Naive B cell (primary cell): ENCODE measurements at places on chromosomes 11 and 22. TPM values are rescaled to one million over a fixed set of nuclear protein-coding genes. Genes with fewer than 3 reads are reported as not detected.

Gene C1QTNF4
- polyA plus RNA-seq = not detected

Gene DRICH1
- polyA plus RNA-seq = not detected

Gene RTN4R
- not detected for polyA plus RNA-seq

Gene LRFN4
- 1.3 TPM for polyA plus RNA-seq

DNA sequence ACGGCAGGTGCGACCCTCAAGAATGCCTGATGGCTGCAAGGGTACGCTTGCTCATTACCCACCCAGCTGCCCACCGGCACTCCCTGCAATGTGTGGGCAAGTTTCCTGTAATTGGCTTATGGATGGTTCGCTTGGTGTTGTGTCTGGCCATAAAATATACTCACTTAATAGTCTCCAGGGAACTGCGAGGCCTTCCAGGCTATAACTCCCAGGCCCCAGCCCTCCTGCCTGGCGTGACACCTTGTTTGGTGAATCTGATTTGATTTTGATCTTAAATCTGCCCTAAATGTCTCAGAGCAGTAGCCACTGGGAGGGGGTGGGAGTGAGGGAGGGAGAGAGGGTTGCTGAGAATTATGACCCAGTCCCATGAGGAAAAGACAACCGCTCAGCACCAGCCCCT lies 572.2 kb downstream of the BUD13 start:
- no peaks in the 10 kb centered on the region for H3K4me1 ChIP-seq
- H3K27me3 ChIP-seq = peaks cover 17% of the 10 kb centered on the region
- DNase-seq = no peak
- H3K36me3 ChIP-seq = no peaks in the 10 kb centered on the region
- no peak overlapping the region for H3K4me3 ChIP-seq

DNA sequence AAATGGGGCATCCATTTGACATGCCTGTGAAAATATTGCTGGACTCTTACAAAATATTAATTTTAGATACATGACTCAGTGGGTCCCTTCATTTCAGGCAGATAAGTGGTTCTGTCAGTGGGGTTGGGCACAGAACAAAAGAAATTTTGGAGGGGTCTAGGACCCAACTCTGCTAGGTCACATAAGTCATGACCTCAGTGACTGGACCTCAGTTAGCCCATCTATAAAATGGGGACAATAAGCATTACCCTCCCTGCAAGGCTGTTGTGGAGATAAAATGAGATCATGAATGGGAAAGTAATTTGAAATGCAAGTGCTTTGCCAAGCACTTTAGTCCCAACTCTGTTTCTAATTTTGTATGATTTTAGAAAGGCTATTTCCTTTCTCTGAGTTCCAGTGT lies 23.8 kb downstream of the ADORA2A start:
- no peak for DNase-seq
- peaks cover 23% of the 10 kb centered on the region for H3K4me1 ChIP-seq
- H3K27ac ChIP-seq = no peak overlapping the region
- no peaks in the 10 kb centered on the region for H3K36me3 ChIP-seq

DNA sequence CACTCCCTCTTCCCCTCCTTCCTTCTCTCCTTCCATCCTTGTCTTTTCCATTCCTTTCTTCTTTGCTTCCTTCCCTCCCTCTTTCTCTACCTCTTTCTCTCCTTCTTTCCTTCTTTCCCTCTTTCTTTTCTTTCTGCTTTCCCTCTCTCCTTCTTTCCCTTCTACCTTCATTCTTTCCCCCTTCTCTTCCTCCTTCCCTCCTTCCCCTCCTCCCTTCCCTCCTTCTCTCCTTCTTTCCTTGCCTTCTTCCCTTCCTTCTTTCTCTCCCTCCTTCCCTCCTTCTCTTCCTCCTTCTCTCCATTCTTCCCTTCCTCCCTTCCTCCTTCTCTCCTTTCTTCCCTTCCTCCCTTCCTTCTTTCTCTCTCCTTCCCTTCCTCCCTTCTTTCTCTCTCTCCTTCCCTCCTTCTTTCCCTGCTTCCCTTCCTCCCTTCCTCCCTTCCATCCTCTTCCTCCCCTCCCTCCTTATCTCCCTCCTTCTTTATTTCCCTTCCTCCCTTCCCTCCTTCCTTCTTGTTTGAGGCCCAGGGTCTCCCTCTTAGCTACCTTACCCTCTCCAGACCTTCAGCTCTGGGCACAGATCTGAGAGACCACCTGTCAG lies 77.0 kb downstream of the BUD13 start:
- peaks cover 19% of the 10 kb centered on the region for H3K27me3 ChIP-seq
- no peaks in the 10 kb centered on the region for H3K36me3 ChIP-seq
- no peak overlapping the region for H3K27ac ChIP-seq

DNA sequence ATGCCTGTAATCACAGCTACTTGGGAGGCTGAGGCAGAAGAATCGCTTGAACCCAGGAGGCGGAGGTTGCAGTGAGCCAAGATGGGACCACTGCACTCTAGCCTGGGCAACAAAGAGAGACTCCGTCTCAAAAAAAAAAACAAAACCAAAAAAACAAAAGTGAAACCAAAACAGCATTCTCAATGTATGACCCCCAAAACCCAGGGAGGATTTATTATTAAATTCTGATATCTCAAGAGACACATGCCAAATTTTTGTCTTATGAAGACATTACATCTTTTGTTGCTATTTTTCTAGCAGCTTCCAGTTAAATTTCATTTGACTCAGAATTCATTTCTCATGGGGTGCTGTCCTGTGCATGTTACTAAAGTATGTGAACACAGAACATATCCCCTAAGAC lies 3.0 kb upstream of the YPEL4 start:
- no peak for DNase-seq
- no peak overlapping the region for H3K27ac ChIP-seq
- H3K27me3 ChIP-seq = peaks cover 39% of the 10 kb centered on the region

GRCh38 chr11:86192519-86193257 lies 51.9 kb upstream of the EED start:
- DNase-seq = no peak
- no peaks in the 10 kb centered on the region for H3K27me3 ChIP-seq
- H3K27ac ChIP-seq = peak overlapping the region; percentile 73
- peaks cover 18% of the 10 kb centered on the region for H3K4me1 ChIP-seq
- no peaks in the 10 kb centered on the region for H3K36me3 ChIP-seq

DNA sequence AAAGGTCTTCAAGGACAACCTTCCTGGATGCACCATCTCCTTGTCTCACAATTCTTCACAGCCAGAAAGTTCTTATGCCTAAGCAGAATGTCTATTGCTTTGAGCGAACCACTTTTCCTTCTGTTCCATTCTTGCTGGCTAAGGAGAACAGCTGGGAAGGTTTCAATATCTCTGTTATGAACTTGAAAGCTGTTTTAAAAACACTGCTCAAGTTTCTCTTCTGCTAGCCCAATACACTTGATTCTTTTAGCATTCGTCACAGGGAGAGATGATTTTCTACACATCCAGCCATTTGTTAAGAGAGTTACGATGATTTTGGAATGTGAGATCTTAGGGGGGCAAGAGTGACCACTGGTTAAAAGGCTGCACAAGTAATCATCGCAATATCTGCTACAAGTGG lies 249.3 kb downstream of the KIRREL3 start:
- H3K4me1 ChIP-seq = no peaks in the 10 kb centered on the region
- no peaks in the 10 kb centered on the region for H3K36me3 ChIP-seq
- H3K27me3 ChIP-seq = peaks cover 4% of the 10 kb centered on the region
- no peak for DNase-seq

GRCh38 chr11:6319704-6320410 lies 444 bp downstream of the CAVIN3 start:
- H3K36me3 ChIP-seq = no peaks in the 10 kb centered on the region
- no peak for DNase-seq

DNA sequence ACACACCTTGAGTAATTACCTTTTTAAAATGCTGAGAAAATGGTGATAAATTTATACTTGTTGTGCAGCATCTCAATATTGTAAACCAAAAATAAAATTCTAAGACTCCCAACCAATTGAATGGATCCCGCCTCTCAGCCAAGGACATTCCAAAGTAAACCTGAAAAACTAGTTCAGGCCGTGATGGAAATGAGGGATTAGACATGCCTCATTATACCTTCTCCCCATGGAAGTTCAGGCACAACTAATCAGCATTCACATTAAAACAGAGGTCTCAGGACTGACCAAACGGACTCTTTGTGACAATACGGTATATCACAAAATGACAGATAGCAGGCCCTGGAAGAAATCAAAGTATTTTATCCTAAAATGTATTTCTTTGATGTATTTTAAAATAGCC lies 907.4 kb upstream of the RAG2 start:
- no peak for DNase-seq
- no peaks in the 10 kb centered on the region for H3K27me3 ChIP-seq
- no peak overlapping the region for H3K4me3 ChIP-seq
- H3K4me1 ChIP-seq = no peaks in the 10 kb centered on the region

- H3K27me3 ChIP-seq = no peaks in the 10 kb centered on the region
- H3K27ac ChIP-seq = no peak overlapping the region
- no peaks in the 10 kb centered on the region for H3K4me1 ChIP-seq
- no peak overlapping the region for H3K4me3 ChIP-seq
- DNase-seq = no peak
Measured at GRCh38 chr11:73227571-73228211, 9.6 kb downstream of the P2RY2 start.

GRCh38 chr11:125140233-125140632 lies 24.3 kb upstream of the PKNOX2 start:
- no peaks in the 10 kb centered on the region for H3K36me3 ChIP-seq
- H3K27ac ChIP-seq = no peak overlapping the region
- H3K4me3 ChIP-seq = no peak overlapping the region
- DNase-seq = no peak
- H3K27me3 ChIP-seq = peaks cover 78% of the 10 kb centered on the region

- H3K4me3 ChIP-seq = no peak overlapping the region
- H3K4me1 ChIP-seq = no peaks in the 10 kb centered on the region
- DNase-seq = no peak
- H3K27me3 ChIP-seq = peaks cover 24% of the 10 kb centered on the region
- H3K36me3 ChIP-seq = no peaks in the 10 kb centered on the region
Measured at GRCh38 chr22:27231266-27231665, 570.3 kb downstream of the MN1 start.

- no peaks in the 10 kb centered on the region for H3K27me3 ChIP-seq
- H3K4me1 ChIP-seq = no peaks in the 10 kb centered on the region
- DNase-seq = no peak
- H3K27ac ChIP-seq = no peak overlapping the region
- H3K36me3 ChIP-seq = no peaks in the 10 kb centered on the region
Measured at GRCh38 chr11:22703040-22703439, 36.6 kb downstream of the GAS2 start.

- H3K4me3 ChIP-seq = no peak overlapping the region
- no peaks in the 10 kb centered on the region for H3K27me3 ChIP-seq
- no peak overlapping the region for H3K27ac ChIP-seq
- H3K36me3 ChIP-seq = peaks cover 12% of the 10 kb centered on the region
- peaks cover 5% of the 10 kb centered on the region for H3K4me1 ChIP-seq
Measured at GRCh38 chr22:38097058-38097457, 13.1 kb upstream of the SLC16A8 start.

DNA sequence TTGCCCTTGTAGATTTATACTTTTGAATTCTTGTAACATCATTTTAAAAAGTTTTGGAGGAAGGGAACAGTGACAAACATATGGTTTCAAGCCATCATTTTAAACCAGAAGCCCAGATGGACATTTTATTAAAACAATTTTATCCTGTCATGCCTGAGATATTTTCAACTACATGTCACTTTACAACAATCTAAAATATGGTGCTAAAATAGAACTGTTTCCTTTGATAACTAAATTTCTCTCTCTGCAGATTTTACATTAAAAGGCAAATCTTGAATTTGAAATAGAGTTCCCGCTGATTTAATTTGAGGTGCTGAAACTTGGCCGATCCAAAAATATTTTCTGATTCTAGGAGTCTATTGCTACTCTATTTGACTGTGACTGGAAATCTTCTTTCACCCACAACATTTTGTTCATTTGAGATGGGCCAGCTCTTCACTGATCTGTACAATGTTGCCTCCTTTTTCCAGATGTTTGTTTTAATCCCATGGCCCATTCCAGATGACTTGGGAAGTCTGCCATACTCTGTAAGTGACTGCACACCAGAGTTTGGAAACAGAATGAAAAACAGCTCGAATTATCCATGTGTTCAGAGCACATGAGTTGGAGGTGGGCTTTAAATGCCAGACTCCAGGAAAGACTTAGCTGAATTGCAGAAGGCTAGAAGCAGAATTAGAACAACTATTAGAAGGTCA lies 402.5 kb downstream of the TMEM135 start:
- H3K4me3 ChIP-seq = no peak overlapping the region
- no peaks in the 10 kb centered on the region for H3K27me3 ChIP-seq
- DNase-seq = no peak

DNA sequence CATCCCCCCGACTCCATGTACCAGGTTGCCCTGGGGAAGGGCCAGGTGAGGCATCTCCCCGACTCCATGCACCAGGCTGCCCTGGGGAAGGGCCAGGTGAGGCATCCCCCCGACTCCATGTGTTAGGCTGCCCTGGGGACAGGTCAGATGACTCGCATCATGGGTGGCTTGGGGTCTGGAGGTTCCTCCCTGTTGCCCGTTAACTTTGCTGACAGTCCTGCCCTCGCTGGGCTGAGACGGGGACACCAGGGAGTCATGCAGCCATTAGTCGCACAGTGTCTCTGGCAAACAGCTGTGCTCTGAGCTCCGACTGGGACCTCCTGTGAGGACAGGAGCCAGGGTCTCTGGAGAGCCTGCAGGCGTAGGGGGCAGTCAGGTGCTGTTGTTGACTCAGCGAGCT lies 336.1 kb downstream of the TBC1D22A start:
- H3K4me1 ChIP-seq = peaks cover 5% of the 10 kb centered on the region
- DNase-seq = no peak
- no peak overlapping the region for H3K27ac ChIP-seq

GRCh38 chr22:42895541-42895981 lies 38.5 kb upstream of the ARFGAP3 start:
- no peak for DNase-seq
- H3K36me3 ChIP-seq = no peaks in the 10 kb centered on the region
- peak overlapping the region; percentile 95 for H3K27ac ChIP-seq
- H3K4me3 ChIP-seq = peak overlapping the region; percentile 15

GRCh38 chr22:42500161-42500835 lies 19.3 kb downstream of the RRP7A start:
- H3K36me3 ChIP-seq = no peaks in the 10 kb centered on the region
- H3K27me3 ChIP-seq = no peaks in the 10 kb centered on the region
- peak overlapping the region; percentile 86 for H3K4me3 ChIP-seq
